ENCODE measurements at places on chromosomes 16 and 17.

DNA sequence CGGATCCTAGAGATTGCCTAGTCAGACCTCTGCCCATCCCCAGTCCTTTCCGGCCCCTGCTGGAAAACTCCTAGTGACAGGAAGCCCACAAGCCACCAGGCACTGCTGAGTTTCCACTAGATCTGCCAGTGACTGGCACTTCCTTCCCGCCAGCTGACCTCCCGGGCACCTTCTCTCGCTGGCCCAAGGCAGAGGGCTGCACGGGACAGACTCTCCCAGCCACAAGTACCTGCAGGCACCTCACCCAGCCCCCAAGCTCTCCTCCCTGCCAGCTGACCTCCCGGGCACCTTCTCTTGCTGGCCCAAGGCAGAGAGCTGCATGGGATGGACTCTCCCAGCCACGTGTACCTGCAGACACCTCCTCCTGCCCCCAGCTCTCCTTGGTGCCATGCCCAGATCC lies 66.3 kb upstream of the DOC2B start:
- no peak for DNase-seq

DNA sequence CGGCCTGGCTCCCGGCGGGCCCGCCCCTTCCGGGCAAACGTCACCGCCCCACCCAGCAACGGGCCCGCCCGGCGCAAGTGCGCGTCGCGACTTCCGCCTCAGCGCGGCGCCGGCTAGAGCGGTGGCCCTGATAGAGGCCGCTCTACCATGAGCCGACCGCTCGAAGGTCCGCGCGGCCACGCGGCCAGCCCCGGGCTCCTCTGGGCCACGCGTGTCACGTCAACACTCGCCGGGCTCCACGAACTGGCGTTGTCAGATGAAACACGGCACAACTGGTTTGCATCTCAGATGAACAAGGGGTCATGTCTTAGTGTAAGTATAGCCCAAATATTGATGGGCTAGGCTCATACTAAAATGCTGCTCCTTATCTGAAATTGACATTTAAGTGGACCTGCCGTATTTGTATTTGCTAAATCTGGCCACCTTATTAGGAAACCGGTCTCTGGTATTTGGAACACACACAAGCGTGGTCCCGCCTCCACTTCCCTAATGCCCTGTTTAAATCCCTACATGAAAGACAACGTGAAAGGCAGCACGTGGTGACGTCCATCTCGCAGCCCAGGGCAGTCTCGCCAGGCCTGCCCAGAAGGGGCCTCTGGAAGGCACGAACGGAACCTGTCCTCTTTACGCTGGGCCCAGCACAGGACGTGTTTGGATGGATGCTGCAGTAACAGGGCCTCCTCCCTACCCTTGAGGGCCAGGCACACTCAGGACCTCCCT lies at the start of gene ZNF598:
TSS of gene ZNF598 (minus strand) at position 31 of the 720 bp plus-strand sequence.
- peak; percentile 75 for DNase-seq

DNA sequence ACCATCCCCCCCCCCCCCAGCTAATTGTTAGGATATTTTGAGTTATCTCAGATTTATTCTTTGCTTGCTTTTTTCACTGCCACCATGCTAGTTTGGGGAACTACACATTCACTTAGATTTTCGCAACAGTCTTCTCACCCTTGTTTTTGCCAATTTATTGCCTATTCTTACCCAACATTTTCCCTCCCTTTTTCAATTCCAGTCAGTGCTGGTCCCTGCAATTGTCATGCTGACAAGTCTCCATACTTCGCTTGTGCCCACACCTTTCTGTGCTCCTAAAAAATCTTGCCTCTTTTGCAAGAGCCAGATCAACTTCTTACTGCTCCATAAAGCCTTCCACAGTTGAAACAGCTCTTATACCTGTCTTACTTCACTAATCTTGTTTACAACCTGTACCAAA lies 16.3 kb downstream of the TNRC6A start:
- DNase-seq = no peak

DNA sequence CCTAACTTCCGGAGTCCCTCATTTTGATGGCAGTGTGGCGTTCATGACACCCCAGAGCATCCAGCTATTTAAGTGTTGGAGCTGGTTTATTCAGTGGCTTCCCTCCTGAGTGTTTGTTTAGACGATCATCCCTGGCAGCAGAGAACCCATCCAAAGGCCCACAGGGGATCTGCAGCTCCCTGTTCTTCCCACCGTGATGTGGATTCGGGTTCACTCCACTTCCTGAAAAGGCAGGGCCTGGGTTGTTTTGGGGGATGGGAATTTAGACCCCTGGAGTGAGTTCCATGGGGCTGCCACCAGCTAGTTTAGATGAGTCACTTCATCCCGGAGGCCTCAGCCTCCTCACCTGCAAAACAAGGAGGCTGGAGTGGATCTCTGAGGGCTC lies 2.3 kb downstream of the KSR1 start:
- no peak for DNase-seq

- no peak for DNase-seq
Observed at GRCh38 chr17:1916963-1917715, 87.3 kb downstream of the RPA1 start.
